Activated CD8-positive, alpha-beta T cell treated with anti-CD3 and anti-CD28 coated beads, Interleukin-2, amount 10 ng/mL, durations not matched to agents 7 days and 5 days (primary cell): ENCODE measurements at places on chromosomes 12 and 14.

DNA sequence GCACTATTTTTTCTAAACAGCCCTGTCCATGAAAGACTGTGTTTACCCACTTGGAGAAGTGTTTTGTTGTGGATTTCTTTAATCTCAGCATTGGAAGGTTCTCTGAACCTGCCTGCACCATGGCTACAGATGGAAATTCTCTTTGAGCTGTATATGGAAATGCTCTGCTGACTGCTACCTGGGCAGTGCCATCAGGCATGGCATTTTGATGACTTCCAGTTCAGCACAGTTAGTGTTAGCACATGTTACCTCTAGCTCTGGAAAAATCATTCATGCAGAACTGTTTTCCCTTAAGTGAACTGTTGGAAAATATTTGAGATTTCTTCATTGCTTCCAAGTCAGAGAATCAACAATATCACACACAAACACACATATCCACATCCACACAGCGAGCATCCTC is 52.6 kb upstream of the RIC8B start:
- no peak for DNase-seq

GRCh38 chr12:119803381-119803791 is 73.7 kb downstream of the CIT start:
- DNase-seq: no peak

DNA sequence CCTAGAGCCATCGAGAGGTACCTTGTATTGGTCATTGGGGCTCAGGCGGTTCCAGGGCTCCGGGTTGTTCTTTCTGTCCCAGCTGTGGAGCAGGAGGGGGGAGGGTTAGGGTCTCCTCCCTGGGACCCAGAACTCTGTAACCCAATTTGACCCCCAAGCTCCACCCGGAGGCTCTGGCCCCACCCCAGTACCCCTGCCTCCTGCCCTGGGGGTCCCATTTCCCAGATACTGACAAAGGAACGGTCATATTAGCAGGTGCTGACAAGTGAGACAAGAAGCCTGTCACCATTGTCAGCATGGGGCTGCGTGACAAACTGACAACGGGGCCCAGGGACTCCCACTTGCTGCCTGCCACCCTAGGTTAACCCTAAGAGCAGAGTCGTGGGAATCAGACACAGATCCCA is 6.2 kb downstream of the SHMT2 start:
- DNase-seq: no peak

DNA sequence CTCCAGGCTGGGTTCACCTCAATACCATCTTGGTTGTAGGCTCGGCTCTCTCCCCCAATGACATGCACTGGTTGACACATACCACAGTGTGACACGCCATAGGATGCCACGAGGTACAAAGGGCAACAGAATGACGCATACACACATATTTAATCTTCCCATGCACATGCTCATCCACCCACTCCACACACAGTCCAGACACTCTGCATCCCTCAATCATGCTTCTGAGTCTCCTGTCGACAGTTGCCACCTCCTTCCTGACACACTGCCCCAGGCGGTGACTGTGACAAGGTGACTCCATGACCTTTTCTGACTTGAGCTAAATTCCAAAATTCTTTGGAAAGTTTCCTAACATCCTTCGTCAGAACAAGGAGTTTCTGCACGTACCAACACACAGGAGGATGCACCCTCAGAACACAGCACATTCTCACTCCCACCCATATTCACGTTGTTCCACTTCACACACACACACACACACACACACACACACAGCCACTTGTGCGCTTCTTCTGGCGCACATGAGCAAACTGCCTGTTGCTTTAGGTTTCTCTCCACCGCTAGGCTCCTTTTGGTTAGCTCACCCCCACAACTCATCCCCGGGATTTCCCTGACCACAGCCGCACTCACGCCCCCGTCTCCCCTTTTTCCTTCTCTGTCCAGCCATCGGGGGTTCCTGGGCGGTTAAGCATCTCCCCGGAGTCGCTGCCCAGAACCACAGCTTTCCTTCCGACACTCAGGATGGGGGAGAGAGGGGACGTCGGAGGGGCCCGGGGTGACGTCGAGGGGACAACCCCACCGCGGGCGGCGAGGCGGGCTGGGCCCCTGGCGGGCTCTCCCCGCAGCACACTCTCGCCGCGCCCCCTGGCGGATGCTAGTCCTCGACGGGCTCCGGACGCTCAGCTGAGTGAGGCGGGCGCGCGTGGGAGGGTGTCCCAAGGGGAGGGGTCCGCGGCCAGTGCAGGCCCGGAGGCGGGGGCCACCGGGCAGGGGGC is 536 bp upstream of the WNT1 start:
- peak; percentile 80 for DNase-seq

- no peak for DNase-seq
Measured at GRCh38 chr12:18926188-18926587, 188.3 kb downstream of the CAPZA3 start.

DNA sequence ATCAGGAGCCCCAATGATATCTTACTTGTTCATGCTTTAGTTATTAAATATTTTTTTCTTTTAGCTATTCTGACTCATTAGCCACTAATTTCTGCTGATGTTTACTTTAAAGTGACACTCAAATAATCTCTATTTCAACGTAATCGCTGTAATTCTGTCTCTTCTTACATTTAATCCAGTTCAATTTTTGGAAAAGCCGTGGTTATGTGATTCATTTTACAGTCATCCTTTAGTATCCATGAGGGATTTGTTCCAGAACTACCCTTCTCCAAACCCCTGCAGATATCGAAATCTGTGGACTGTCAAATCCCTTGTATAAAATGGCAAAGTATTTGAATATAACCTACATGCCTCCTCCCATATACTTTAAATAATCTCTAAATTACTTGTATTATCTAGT is 1103.4 kb downstream of the LRFN5 start:
- DNase-seq: no peak

DNA sequence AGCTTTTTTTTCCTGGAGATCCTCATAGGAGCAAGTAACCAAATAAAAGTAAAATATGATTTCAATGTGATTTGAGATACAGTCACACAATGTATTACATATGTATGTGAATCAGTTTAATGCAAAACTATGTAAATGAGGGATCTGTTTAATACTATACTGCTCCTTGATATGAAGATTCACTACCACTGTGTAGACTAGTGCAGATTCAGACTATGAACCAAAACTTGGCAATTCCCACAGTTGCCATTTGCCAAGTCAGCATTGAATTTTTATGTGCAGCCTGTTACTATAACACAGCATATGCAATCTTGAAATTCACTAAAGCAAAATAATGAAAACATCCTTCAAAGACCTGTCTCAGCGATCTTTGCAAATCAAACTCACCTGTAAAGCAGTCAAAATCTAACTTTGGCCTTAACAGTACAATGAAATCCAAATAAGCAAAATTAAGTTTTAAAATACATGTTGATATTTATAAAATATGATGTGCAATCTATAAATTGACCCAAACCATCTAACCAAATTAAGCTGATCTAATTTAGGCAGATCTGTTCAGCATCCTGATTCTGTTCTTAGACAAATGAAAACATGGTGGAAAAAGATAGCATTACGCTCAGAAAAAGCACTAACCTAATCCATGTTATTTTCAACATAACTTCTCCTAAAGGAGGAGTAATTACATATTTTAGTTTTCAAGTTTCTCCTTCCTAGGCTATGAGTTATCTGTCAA is 25.5 kb upstream of the LMNTD1 start:
- no peak for DNase-seq

GRCh38 chr14:50953502-50953901 is 9.2 kb upstream of the PYGL start:
- DNase-seq: no peak

DNA sequence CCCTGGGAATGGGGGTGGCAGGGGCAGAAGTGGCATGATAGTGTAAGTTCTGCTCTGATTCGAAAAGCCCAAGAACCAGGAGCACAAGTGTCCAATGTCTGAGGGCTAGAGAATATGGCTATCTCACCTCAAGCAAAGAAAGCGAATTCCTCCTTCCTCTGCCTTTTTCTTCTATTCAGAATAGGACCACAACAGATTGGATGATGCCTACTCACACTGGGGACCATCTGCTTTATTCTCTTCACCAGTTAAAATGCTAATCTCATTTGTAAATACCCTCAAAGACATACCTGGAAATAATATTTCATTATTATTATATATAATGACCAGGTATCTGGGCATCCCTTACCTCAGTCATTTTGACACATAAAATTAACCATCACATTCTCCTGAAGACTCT is 808.7 kb downstream of the NRXN3 start:
- no peak for DNase-seq

DNA sequence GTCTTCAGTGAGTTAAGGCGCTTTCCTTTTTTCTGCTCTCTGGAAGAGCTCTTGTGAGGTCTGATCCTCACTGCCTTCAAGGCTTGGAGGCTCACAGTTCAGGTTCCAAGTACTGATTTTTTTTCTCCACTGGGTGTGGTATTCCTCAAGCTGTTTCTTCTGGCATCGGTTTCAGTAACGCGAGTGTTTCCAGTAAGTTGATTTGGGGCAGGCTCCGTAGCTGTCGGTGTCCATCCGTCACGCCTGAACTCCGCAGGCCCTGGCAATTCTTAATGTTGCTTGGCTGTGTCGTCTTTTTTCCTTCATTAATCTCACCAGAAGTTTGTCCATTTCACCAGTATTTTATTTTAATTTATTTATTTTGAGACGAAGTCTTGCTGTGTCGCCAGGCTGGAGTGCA is 30.6 kb downstream of the LRCOL1 start:
- DNase-seq: no peak

DNA sequence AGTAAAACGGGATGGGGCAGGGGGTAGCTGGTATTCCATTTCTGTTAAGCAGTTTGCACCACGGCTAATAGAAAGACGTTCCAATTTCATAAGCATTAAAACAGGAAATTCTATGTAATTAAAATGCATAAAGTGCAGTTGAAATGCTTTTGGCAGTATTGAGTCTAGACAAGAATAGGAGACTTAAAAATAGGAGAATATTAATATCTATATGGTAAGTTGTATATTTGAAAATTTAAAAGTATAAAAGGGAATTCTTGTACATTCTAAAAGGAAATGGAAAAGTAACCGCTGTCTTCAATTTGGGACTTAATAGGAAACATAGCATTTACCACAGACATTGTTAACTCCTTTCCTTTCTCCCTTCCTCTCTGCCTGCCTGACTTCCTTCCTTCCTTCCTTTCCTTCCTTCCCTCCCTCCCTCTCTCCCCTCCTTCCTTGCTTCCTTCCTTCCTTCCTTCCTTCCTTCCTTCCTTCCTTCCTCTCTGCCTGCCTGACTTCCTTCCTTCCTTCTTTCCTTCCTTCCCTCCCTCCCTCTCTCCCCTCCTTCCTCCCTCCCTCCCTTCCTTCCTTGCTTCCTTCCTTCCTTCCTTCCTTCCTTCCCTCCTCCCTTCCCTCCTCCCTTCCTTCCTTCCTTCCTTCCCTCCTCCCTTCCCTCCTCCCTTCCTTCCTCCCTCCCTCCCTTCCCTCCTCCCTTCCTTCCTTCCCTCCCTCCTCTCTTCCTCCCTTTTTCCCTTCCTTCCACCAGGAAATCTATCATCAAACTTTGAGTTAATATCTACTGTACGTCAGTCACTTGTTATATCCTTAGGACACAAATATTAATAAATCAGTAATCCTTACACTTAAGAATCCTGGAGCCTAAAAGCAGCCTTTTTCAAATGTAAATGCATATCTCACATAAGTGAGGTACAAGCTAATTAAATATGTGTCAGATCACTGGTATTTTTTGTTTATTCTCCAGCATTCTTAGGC is 1049.3 kb downstream of the GALC start:
- no peak for DNase-seq

GRCh38 chr14:71290960-71291466 is 383.8 kb downstream of the PCNX1 start:
- peak; percentile 34 for DNase-seq
